ELF-1 (cell line): ENCODE measurements at places on chromosomes 1 and 21.

DNA sequence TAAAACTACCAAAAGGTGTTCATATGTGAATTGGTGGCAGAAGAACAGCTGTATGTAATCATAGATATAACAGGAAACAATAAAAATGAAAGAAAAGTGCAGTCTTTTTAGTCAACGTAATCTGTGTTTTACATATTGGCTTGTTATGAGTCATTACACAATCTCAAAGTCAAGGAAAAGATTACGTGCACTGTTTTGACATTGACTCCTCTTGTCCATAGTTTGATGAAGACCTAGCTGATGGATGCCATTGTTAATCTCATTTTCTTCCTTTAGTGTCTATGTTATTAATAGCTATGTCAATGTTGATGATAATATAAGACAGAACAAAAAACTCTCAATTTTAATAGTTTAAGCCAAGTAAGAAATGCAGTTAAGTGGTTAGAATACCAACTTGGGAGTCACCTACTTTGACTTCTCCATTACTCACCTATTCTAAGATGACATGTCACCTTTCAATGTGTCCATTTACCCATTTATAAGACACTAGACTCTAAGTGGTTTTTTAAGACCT lies 84.5 kb upstream of the SAMSN1 start:
- no peak for DNase-seq

DNA sequence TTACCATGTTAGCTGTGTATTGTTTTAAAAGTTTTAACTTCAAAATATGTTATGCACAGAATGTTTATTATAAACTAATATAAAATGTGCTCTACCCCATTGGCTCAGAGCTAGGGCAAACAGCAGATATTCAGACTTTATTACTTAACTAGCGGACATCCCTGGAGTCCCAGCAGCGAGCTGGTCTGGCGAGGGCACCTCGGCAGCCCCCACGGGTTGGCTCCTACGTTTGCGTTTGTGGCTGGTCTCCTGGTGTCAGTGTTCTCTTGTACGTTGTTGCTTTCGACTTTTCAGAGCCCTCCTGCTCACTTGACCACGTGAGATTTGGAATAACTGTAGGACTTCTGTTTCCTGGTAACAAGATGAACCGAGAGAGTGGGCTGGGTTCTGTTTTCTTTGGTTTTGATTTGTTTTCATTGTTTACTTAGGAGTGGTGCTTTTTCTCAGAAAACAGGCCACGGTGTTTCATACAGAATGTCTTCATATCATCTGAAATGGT lies 44.5 kb downstream of the CBS start:
- no peak for DNase-seq

DNA sequence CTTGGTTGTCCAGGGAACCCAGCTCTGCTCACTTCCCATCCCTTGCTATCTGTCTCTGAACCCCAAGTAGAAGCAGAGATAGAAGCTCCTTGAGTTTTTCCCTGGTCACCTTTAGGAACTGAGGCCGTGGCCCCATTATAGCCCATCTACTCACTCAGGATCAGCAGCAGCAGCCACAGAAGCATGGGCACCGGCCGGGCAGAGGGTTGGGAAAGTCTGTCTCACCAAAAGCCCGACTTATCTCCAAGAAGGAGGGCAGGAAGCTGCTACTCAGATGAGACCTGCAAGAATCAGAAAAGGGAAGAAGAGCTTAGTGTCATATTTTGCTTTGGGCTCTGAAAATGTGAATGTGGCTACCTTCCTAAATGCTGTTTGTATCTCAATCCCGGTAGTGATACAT lies 264 bp downstream of the FCRL3 start:
- DNase-seq, result no peak

DNA sequence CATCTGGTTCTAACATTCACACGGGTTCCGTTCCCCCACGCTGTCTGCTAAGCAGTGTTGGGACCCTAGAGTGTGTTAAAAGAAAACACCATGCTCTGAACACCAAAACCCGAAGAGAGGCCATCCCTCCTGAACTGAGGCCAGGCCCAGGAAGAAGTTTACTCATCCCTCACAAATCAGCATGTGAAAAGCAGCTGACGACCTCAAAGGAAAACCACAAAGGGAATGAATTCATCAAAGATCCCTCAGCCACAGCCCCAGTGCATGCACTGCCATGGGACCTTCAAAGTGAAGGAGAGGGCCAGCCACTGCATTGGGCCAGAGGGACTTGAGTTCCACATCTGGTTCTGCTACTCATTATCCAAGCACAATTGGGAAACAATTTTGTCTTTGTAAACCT lies 7.0 kb upstream of the PSEN2 start:
- DNase-seq, result peak; percentile 76

GRCh38 chr1:222171005-222171404 lies 376.9 kb downstream of the HHIPL2 start:
- DNase-seq, result peak; percentile 16

DNA sequence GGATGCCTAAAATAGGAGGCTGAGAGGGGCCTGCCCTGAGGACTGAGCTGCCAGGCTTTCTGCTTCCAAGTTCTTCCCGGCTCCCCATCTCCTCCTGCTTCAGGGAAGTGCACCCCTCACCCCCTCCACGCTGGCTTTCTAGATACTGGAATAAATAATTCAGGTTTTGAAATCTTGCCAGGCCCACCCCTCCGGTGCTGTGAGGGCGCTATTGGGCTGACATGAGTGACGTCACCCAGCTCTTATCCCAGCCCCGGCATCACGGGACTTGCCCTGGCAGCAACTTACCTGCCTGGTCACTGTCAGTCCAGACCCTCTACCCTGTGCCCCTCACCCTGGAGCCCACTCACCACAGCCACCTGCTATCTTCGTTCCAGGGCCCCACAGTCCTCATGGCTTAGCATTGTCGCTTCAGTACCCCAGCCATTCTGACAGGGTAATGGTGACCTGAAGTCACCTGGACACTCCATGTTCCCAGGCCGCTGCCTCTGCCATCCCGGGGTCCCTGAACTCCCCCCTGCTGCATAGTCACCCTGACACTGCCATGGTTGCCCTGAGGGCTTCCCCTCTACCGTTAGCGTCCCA lies 819 bp upstream of the GPR3 start:
- DNase-seq, result no peak

DNA sequence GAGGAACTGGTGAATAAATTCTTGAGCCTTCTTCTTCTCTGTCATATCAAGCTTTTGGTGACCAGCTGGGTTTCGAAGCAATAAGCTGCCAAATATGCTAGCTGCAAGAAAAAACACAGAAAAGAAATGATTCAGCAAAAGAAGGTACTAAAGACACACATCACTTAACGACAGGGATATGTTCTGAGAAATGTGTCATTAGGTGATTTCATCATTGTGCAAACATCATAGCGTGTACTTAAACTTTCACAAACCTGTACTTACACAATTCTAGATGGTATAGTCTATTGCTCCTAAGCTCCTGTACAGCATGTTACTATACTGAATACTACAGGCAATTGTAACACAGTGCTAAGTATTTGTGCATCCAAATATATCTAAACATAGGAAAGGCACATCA lies 2.9 kb upstream of the MTF1 start:
- no peak for DNase-seq

DNA sequence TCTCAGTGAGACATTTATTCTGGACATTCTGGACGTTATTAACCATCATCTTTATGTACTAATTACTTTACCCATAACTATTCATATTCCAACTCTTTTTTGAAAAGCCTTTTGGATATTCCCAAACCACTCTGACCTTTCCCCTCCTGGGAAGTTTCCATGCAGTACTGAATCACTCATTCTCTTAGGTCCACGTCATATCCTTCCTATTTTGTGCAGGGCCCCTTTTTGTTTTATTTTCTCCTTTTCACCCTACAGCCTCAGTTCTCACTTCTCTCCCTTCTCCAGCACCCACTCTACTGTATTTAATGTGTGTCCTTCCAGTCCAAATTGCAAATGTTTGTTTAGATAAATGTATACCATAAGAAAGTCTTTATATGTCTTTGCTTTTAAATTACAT lies 16.4 kb upstream of the ATP1A1 start:
- DNase-seq, result no peak

DNA sequence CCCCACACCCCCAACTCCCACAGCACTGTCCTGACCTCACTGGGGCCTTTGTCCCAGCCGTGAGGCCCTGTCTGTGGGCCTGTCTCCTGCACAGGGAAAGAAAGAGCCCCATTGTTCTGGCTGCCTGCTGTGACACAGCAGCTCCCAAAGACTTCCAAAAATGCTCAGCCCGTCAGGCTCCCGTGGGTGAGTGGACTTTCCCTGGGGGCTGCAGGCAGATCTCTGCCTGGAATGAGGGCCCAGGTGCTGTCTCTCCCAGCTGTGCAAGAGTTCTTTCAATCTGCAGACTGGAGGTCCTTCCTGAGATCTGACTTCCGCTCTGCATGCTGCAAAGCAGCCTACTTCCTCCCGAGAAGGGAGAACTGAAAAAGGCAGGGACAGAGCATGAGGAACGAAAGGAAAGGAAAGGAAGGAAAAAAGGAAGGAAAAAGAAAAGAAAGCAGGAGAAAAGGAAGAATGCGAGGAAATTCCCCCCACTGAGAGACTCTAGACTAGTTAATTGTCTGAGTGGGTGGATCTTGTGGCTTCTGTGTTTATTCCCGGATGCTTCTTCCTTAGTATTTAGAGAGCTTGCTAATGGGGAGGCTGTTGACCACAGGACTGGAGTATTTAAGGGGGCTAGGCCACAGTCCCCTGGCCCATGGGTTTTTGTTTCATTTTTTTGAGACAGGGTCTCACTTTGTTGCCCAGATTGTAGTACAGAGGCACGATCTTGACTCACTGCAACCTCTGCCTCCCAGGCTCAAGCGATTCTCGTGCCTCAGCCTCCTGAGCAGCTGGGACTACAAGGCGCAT lies 15.0 kb downstream of the NES start:
- DNase-seq, result peak; percentile 24

GRCh38 chr1:234963904-234964702 lies 164.5 kb downstream of the TOMM20 start:
- no peak for DNase-seq

DNA sequence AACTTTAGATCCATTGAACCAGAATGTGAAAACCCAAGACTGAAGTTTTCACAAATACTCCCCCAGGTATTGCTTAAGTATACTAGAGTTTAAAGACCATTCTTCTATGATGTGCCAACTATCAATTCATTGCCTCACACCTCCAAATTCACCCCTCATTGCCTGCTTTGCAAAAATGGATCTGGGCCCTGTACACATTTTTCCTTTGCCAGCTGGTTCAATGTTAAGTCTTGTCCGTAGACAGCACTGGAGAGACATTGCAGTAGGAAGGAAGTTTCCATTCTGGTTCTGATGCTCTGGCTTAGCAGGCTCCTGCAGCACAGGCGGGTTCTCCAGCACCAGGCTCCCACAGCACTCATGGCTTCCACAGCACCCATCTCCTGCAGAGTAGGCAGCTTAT lies 130.0 kb downstream of the PROX1 start:
- no peak for DNase-seq

- DNase-seq, result no peak
Observed at GRCh38 chr1:79457562-79458224, 451.2 kb upstream of the ADGRL4 start.

DNA sequence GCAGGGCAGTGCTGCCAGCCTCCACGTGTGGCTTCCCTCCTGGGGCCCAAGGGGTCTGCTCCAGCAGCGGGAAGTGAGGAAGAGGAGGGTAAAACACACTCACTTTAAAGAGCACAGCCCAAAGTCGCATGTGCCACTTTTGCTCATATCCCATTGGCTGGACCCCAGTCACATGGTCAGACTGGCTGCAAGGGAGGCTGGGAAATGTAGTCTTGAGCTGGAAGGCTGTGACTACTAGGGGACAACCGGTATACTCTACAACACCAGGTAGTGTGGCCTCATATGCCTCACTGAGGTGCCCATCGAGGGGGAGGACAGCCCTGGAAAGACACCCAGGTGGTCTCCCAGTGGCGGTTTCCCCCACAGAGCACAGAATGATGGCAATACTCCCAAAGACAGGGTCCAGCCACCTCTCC lies 45.2 kb downstream of the CAMK2N1 start:
- DNase-seq, result peak; percentile 60

DNA sequence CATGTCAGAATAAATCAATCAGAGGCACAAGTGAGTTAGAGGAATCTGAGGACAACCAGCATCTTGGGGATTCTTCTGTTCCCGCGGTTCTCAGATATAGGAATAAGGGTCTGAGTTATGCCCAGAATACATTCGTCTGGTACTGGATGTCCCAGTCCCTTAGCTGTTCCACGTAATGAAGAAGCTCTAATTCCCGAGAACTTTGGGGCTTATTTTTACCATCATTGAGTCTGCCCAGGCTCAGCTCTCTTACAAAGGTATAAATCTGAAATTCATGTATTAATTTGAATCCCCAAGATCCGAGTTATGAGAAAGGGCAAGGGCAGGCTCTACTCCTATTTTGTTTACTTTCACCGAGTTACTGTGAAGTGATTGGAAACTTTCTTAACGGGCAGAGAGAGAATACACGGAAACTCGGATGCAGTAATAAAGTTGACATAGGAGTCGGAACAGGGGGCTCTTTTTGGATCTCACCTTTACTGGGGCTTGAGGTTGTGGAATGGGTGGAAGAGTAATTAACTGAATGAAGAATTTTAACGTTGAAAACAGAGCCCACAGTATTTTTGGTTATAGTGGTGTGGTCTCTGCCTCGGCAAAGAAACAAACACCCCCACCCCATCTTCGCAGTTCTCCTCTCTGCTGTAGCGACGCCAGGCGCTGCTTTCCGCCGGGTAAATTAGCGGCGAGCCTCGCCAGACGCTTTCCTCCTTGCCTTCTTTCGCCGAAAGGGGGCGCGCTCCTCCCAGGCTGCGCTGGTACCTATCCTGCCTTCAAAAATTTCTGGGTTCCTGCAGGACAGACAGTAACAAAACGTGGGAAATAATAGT lies 7.1 kb downstream of the PRRX1 start:
- DNase-seq, result peak; percentile 77

GRCh38 chr1:233614173-233614742 lies 352 bp downstream of the KCNK1 start:
- peak; percentile 80 for DNase-seq
